ENCODE measurements at places on chromosomes 1 and 21.

DNA sequence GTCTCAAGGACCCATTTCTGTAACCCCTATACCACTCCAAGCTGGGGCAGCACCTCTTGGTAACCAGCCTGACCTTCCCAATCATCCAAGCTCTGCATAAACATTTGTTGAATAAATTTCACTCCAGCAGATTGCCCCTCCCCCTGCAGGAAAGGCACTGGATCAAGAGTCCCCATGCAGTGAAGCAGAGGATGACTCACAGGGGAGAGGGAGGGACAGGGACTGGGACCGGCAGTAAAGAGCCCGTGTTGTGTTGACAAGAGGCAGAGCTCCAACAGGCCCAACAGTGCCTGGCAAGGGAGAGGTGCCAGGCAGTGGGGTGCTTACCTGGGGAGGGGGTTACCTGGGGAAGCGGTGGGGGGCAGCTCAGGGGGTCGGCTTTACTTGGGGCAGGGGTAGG is 32.3 kb downstream of the SLC9A1 start:
- DNase-seq = peak; percentile 85

GRCh38 chr1:53121319-53122172 is 20.9 kb downstream of the SLC1A7 start:
- no peak for DNase-seq

- no peak for DNase-seq
Measured at GRCh38 chr21:42578761-42579415, 65.2 kb downstream of the SLC37A1 start.

DNA sequence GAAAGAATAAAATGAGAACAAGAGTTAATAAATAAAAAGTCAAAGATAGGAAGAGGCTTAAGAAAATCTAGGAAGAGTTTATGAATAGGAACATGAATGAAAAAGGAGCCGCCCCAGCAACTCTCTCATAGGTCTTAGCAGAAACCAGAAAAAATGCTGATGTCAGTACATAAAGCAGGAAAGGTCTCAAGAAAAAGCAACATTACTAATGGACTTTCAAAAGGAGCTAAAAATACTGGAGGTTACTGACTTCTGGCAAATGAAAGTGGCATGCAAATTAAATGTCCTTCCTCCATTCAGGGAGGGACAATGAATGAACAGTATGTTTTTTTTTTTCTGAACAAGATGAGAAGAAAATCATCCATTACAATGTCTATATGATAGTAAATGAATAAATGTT is 387.6 kb downstream of the BRINP2 start:
- DNase-seq = no peak

GRCh38 chr1:41315871-41316270 is 45.4 kb upstream of the FOXO6 start:
- DNase-seq = no peak

- DNase-seq = no peak
Measured at GRCh38 chr1:94303005-94303404, 65.6 kb upstream of the ARHGAP29 start.

GRCh38 chr1:17588048-17588871 is 48.8 kb downstream of the ARHGEF10L start:
- peak; percentile 89 for DNase-seq

DNA sequence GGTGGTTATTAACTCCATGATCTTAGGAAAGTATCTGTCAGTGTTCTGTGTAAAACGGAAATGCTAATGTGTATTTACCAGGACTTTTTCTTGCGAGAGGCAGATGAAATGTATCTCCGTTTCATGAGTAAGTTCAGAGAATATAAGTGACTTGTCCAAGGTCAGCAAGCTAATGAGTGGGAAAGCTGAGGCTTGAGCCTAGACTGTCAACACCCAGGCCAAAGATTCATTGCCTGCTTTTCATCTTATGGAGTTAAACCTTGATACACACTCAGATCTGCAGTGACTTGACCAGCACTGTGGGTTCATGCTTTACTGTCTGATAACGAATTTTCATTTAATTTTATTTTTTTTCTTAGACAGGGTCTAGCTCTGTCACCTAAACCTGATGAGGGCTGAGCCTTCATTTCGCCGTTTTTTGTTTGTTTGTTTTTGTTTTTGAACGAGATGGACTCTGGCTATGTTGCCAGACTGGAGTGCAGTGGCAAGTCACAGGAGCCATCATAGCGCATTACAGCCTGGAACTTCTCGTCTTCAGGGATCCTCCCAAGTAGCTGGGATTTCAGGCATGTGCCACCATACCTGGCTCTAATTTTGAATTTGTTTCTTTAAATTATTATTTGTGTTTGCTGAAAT is 918 bp upstream of the JTB start:
- no peak for DNase-seq

DNA sequence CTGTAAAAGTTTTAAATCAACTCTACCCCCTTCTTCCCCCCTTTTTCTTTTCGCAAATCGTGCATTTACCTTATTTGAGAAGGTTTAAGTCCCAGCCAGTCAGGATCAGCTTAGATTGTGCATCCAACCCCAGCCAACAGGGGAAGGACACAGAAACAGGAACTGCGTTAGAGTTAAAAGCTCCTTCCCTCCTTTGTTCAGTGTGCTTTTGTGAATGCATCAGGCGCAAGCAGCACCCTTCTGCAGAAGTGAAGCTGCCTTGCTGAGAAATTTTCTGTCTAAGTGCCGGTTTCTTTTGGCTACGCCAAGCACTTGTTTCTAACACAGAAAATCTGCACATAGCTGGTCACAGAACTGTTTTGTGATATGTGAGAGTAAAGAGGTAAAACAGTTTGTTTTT is 56.2 kb upstream of the PRRC2C start:
- no peak for DNase-seq

DNA sequence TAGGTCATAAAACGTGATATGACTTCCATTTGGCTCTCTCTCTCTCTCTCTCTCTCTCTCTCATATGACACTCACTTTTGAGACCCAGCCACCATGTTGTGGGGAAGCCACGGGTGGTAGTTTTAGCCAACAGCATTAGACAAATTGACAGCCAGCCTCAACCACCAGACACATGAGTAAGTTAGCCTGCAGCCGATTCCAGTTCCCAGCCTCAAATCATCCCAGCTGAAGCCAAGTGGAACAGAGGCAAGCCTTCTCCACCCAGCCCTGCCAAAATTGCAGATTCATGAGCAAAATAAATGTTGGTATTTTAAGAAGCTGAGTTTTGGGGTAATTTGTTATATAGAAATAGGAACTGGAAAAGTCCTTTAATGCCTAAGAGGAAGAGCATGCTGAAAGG is 98.0 kb upstream of the DNAH14 start:
- DNase-seq = no peak

- DNase-seq = peak; percentile 53
Measured at GRCh38 chr21:21003701-21004100, 5.5 kb downstream of the NCAM2 start.

- DNase-seq = no peak
Measured at GRCh38 chr1:234963904-234964702, 164.5 kb downstream of the TOMM20 start.

DNA sequence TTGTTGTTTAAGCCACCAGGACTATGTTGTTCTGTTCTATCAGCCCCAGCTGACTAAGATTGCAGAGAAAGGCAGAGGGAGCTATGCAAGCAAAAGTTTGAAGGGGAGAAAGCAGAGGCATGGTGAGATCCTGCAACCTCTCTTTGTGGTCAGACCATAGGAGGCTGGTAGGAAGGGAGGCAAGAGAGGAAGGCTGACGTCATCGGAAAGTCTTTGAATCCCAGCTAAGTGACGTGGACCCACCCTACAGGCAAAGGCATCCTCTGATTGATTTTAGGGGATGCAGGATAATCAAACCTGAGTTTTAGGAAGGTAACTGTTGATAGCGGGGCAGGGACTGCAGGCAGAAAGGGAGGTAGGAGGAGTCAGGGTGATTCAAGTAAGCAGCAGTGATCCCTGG is 23.3 kb upstream of the TNNI1 start:
- no peak for DNase-seq

GRCh38 chr1:192601143-192601542 is 25.6 kb downstream of the RGS1 start:
- no peak for DNase-seq

- DNase-seq = no peak
Measured at GRCh38 chr1:179714159-179714558, 28.9 kb upstream of the FAM163A start.

GRCh38 chr21:38467374-38467773 is 30.9 kb downstream of the ERG start:
- DNase-seq = no peak

DNA sequence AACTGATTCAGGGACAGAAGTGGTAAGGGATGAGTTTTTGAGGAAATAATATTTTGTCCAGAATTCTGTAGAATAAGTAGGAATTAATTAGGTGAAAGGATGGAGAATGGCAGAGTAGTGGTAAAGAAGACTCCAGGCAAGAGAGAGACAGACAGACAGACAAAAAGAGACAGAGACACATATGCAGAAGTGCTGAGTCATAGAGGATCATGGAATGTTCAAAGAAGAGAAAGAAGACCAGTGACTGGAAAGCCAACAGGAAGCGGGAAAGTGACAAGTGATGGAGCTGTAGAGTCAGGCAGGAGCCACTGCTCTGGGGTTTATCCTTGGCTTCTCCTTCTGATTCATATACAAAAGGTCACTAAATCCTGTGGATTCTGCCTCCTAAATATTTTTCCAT is 85.9 kb downstream of the UROD start:
- peak; percentile 10 for DNase-seq

DNA sequence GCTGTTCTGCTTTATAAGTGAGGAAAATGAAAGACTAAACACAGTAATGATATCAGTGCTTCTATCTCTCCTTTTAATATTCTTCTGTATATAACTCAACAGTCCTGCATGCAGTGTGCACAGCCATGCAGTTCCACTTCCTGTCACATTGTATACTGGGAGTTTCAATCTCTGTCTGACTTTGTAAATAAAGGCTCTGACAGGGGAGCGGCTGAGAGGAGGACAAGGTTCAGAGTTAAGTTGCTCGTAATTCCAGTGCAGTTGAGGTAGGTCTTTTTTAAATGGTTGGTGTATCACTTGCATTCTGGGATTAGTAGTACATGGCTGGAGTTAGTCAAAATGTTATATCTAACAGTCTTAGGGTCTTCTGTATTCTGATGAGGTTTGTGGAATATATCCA is 264.5 kb downstream of the OLFM3 start:
- DNase-seq = no peak

DNA sequence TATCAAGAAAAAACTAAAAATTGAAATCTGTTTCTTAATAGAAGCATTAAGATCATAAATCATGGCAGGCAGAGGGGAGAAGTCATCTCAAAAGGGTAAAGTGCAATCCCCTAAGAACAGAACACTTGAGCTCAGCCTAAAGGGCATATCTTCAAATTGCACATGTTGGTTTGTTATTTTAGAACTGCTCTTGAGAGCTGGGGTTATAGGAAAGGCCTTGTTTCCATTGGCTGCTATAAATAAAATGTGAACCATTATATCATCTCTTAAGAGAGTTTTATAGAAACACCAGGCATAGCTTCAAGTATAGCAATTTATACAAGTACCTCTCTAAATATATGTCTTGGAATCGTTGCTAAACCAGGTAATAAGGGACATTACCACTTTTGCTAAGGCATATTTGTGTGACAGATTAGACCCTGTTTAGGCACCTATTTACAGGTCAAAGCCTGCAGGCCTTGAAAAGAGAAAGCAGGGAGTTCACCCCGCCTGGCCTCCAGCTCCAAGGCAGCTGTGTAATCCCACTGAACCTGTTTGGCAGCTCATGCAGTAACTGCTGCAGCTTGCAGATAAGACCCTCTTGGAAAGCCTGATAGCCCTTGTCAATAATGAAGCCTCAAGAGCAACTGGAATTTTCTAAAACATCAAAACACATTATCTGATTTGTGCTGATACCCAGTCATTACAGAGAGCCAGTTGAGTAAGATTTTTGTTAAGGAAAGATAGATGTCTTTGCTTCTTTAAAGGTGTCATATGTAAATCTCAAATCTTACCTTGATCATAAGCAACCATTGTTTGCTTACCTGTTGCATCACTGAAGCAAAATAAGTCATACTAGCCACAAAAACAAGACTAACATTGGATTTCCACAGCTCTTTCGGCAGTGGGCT is 24.2 kb upstream of the SYDE2 start:
- no peak for DNase-seq

GRCh38 chr1:99781798-99782197 is 15.4 kb upstream of the FRRS1 start:
- no peak for DNase-seq

- DNase-seq = peak; percentile 99
Measured at GRCh38 chr1:162003830-162004215, 19.8 kb downstream of the OLFML2B start.

DNA sequence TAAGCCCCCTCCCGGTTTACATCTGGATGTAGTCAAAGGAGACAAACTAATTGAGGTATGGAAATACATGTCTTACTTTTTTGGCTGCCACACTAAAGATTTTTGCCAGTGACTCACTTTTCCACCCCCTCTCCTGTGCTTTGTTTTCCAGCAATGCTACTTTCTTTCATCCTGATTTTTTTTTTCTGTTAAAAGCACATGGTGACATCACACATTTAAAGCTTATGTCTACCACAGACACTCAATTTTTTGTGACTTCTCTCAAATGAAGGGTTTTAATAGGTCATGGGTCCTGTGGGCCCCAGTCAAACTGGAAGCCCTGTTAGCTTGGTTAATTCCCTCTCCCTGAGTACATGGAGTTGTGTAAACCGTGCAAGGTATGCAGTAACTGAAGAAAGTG is 2.2 kb downstream of the PPP1R8 start:
- peak; percentile 32 for DNase-seq

GRCh38 chr1:103106426-103107341 is 1.6 kb downstream of the COL11A1 start:
- peak; percentile 78 for DNase-seq

- peak; percentile 72 for DNase-seq
Measured at GRCh38 chr21:37627074-37627473, 260.5 kb downstream of the DYRK1A start.

GRCh38 chr1:81392526-81393226 is 408.1 kb upstream of the ADGRL2 start:
- DNase-seq = no peak

GRCh38 chr1:12810691-12811408 is 19.7 kb downstream of the PRAMEF1 start:
- DNase-seq = no peak

DNA sequence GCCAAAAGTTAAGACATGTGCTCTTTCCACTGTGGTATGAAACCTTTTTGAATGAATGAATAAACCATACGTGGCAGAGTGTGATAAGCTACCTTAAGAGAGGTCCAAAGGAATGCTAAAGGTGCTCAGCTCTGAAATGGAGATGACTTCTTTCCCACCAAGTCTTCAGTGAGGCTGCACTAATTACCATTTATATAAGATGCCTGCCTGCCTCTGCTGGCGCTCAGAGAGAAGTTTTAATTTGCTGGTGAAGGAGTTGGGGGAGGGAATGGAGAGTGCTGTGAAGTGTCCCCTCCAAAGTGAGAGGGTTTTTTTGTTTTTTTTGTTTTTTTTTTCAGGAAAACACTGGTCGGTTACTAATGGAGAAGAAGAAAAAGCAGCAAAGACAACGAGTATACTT is 559.0 kb downstream of the OMA1 start:
- no peak for DNase-seq

DNA sequence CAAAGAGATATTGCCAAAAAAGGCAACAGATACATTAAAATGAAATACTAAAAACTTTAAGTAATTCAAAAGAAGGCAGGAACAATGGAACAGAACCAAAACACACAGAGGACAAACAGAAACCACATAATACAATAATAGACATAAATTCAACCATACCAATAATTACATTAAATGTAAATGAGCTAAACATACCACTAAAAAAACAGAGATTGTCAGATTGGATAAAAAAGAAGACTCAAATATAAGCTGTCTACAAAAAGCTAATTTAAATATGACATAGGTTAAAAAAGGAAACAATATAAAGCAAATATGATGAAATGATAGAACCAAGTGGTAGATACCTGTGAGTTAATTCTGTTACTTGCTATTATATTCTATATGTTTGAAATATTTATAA is 44.1 kb upstream of the ATP5PO start:
- DNase-seq = no peak

- DNase-seq = no peak
Measured at GRCh38 chr1:69569576-69570328, 2.0 kb downstream of the LRRC7 start.
